ENCODE measurements at places on chromosomes 12 and 14.
A peak's percentile ranks its signal among the peaks of the same experiment; 100 is the strongest.

DNA sequence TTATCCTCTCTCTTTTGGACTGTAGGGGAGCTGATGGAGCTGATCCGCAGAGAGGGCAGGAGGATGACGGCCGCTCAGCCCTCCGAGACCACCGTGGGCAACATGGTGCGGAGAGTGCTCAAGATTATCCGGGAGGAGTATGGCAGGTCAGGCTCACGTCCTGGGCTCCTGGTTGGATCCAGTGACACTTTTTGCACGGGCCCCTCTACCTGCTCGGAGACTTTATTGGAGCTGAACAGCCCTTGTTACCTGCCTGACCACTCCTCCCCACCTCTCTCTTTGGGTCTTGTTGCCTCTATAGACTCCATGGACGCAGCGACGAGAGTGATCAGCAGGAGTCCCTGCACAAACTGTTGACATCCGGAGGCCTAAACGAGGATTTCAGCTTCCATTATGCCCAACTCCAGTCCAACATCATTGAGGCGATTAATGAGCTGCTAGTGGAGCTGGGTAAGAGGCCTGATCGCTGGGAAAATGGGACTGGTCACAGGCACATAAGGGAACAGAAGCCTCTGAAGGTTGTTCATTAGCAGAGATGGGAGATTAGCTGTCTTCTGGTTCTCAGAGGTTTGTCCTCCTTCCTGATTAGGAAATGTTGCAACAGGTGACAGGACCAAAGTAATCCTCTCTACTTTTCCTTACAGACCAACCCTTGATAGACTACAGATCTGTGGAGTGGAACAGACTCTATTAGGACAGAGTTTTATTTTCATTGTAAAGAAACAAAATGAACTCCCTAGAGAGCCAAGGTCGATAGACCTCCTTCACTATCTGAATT, 718 bp downstream of the EIF2B2 start:
- no peak for DNase-seq

DNA sequence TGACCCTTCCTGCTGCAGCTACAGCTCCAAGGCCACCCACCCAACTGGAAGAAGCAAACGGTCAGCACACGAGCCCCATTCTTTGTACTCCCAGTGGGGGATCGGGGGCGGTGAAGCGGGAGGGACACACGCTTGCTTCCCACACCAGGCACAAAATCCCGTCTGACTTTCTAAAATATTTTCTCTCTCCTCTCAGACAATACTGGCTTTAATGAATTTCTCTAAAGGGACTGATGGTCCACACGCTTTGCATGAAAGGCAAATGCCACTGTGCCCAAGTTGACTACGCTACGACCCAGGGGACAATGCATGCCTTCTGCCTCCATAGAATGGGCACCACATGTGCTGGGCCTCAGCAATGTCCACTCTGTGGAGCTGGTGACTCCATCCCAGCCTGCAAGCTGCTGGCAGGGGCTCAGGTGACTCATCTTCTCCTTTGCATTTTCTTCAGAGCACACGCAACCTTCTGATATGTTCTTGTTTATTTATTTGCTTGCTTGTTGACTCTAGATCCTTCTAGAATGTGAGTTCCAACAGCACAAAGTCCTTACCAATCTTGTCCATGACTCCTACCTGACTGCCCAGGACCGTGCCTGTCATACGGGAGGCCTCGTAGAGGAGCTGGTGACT, 15.6 kb downstream of the SYNE3 start:
- no peak for DNase-seq

GRCh38 chr12:182381-182892, 31.5 kb downstream of the SLC6A12 start:
- DNase-seq = no peak

GRCh38 chr12:103855036-103855712, 14.1 kb upstream of the NT5DC3 start:
- no peak for DNase-seq

GRCh38 chr14:32017587-32017986, 59.5 kb upstream of the ARHGAP5 start:
- no peak for DNase-seq

GRCh38 chr14:24984846-24985589, 64.9 kb downstream of the STXBP6 start:
- DNase-seq = no peak

DNA sequence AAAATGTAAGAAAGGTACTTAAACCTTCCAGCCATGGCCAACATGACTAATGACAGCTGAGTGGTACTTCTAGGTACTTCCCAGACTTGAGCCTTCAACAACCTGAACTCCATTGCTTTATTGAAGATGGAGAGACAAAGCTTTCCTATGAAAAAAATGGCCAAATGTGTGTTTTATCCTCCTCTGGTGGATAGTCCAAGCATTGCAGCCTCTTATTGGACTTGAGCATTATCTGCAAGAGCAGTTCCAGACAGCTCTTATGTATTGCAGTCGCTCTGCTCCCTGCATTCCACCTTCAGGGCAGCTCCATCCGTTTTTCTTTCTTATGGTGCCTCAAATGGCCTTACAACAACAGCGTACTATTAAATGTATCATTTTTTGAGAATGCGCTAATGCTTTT, 588.2 kb downstream of the NRXN3 start:
- peak; percentile 71 for DNase-seq

DNA sequence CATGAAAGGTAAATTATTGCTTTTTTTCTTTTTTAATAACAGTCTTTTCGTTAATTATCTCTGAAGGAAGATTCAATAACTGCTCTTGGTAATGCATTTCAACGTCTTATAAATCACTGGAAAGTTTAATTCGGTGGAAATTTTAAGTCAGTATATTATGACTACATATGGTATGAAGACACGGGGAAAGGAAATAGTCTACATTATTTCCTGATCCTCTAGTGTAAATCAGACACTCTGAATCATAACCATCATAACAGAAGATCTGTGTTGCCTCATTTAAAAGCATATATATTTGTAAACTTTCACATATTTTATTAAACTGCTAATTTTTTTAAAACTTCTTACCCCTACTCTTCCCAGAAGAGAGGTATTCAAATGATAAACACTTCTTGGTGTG, 53.7 kb downstream of the EFCAB11 start:
- DNase-seq = no peak

DNA sequence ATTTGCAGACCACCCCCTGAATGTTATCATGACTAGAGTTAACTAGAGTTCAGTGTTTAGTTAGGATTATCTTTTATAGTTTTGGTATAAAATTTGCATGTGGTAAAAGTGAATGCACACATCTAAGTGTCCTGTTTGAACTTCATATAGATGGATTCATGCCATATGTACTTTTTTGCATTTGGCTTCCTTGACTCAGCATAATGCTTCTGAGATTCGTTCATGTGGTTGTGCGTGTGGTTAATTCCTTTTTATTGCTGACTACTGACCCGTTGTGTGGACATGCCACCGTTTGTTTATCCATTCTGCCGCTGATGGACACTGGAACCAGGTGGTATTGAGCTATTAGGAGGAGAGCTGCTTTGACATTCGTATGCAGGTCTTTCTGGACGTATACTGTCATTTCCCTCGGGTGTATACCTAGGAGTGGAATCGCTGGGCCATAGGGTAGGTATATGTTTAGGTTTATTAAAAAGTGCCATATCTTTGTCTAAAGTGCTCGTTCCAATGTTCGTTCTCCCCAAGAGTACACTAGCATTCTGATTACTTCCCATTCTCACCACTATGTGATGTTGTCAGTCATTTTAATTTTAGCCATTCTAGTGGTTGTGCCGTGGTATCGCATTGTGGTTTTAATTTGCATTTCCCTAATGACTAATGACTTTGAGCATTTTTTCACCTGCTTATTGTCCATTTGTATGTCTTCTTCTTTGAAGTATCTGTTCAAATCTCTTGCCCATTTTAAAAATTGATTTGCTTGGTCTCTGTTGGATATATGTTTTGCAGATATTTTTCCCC, 37.7 kb downstream of the RIN3 start:
- no peak for DNase-seq

- DNase-seq = no peak
Measured at GRCh38 chr12:116465407-116465806, 93.8 kb upstream of the MAP1LC3B2 start.

DNA sequence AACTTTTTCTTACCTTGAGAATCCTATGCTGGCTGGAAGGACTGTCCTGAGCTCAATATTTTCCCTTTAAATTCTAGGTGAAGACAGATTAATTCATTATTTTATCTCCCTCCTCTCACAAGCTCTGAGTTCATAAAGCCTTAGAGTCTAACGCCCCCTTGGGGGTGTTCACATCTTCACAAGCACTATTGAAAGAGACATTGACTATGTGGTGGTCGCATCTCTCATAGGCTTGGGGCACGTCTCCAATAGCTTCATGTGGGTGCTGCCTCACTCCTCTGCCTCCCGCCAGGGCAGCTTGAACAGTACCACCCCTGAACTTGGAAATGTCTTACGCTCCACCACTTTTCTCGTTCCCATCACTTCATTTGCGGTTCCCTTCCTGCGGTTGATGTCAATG, 106.2 kb downstream of the UNC79 start:
- DNase-seq = no peak

DNA sequence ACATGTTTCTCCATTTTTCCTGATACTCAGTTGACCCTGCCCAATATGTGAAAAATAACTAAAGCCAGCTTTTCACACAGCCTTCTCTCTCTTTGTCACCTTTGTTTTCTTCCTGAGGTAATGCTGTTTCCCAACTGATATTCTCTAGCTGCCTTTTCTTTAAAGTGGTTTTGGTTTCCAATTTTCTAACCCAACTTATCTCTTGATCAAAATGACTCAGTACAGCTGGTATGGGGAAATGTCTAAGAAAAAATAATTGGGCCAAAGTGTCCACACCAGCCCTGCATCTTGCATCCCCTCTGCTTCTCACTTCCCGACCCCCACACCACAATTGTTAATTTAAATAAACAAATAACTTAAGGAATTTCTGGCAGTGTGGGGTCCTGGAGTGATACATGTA, 193.8 kb downstream of the SYT1 start:
- DNase-seq = no peak

DNA sequence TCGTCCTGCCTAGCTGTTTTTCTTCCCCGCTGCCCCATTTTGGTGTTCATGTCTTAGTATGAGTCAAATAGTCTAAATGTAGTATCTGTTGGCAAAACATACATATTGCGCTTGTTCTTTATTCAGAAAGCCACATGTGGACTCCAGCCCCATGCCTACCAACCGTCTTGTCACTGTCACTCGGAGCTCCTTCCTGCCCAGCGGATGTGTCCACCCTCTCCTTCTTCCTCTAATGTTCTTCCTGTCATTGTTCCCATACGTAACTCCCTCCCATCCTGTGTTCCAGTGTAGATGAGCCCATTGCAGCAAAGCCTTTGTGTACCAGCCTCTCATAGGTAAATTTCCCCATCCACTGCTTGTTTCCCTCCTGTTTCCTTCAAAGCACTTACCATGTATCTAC, 120.5 kb downstream of the TMX1 start:
- no peak for DNase-seq

GRCh38 chr12:124111006-124111405, 138.0 kb downstream of the ZNF664 start:
- DNase-seq = no peak

DNA sequence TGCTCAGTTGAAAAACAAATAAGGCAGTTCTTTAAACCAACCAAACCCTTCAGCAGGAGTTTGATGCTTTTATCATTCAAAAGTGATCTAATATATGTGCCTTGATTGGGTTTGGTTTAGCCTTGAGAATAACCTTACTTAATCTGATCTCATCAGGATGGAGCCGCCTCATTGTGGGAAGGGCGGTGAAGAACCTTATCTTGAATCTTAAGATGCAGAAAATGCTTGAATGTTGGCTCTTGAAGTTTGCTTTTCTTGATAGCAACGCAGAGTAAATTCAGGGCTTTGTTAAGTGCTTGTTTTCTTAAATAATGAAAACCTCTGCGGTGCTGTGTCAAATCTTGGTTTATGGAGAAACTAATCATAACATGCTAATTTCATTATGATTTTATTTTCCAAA, 138.2 kb downstream of the MON2 start:
- DNase-seq = no peak

GRCh38 chr12:106049105-106049504, 89.6 kb downstream of the NUAK1 start:
- peak; percentile 94 for DNase-seq

All from NCI-H2171 treated with DMSO at 0.1 percent for 48 hours (cell line).